Fibroblast of mammary gland (primary cell): ENCODE measurements at places on chromosomes 13 and 19.

DNA sequence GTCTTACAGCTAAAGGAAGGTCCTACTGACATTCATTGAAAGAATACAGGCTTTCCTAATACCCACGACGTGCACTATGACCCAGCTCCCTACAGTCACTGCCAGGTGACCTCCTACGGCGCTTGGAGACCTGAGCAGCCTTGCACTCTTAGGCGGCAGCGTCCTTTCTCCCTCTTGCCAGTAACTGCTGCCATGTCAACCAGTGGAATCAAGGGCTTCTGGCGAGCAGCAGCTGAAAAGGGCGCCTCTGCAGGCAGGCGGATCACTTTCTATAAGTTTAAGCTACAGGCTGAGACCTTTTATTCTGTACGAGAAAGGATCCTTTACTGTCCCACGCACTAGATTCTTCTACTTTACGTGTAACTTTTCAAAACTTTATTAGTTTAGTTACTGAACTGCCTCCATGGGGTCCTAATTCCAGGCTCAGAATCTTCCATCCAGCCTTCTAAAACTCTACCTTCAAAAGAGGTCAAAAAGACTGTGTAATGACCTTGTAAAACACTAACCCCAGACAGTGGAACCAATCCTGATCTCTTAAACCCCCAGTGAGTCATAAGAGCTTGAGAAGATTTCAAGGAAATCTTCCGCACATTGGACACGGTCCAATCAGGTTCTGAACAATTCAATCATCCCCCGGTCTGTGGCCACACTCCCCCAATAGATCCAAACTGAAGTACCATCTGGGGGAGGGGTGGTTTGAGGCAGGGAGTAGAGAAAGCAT lies 1.9 kb downstream of the KCTD12 start:
- peak; percentile 75 for DNase-seq

- DNase-seq, result no peak
Measured at GRCh38 chr13:111912991-111913760, 153.8 kb upstream of the SOX1 start.

- DNase-seq, result peak; percentile 66
Measured at GRCh38 chr19:1624458-1624857, 19.2 kb upstream of the UQCR11 start.

GRCh38 chr19:49421039-49421877 lies 2.0 kb downstream of the PTH2 start:
- peak; percentile 30 for DNase-seq

GRCh38 chr13:112194579-112194978 lies 127.6 kb downstream of the SOX1 start:
- DNase-seq, result no peak

GRCh38 chr13:109105899-109106298 lies 476.5 kb downstream of the MYO16 start:
- peak; percentile 38 for DNase-seq

GRCh38 chr13:34750078-34750931 lies 191.8 kb upstream of the NBEA start:
- DNase-seq, result no peak

DNA sequence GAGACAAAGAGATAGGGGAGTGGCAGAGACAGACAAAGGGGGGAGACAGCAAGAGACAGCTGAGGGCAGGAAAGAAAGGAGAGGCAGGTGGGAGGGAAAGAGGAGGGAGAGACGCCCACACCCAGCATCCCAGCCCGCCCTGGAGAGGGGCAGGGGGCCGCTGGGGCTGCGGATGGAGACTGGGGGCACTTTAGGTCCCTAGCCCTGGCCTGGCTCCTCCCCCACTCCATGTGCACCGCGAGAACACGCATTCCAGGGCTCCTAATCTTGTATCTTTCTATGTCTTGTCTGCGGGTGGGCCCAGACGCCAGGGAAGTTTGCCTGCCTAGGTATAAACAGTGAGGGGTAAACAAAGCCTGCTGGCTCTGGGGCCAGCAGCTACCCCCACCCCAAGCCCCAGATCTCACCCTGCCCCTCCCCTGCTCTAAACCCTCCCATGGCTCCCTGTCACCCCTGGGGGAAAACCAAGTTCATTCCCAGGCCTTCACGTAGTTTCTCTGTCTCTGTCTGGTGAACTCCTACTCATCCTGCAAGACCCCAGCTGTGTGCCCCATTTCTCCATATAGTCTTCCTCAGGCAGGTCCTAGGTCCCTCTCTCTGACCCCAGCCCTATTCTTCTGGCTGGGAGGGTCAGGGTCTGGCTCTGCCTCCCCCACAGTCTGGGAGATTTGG lies 5.7 kb downstream of the TLE5 start:
- no peak for DNase-seq

DNA sequence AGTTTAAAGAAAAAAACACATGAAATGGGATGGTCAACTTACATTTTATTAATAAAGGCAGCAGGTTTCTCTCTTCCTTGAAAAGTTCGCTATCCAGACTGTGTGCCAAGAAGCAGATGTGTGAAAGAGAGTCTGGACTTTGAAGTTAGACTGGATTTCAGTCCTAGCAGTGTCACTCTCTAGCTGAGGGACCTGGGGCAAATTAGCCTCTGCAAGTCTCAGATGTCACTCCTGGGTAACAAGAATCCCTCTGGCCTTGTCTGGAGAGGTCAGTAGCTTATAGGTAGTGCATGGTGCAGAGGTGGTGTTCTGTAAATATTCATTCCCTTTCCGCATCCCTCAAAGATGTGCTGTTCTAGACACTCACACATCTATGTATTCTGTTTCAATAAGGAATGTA lies 187.6 kb upstream of the RNF113B start:
- DNase-seq, result no peak

DNA sequence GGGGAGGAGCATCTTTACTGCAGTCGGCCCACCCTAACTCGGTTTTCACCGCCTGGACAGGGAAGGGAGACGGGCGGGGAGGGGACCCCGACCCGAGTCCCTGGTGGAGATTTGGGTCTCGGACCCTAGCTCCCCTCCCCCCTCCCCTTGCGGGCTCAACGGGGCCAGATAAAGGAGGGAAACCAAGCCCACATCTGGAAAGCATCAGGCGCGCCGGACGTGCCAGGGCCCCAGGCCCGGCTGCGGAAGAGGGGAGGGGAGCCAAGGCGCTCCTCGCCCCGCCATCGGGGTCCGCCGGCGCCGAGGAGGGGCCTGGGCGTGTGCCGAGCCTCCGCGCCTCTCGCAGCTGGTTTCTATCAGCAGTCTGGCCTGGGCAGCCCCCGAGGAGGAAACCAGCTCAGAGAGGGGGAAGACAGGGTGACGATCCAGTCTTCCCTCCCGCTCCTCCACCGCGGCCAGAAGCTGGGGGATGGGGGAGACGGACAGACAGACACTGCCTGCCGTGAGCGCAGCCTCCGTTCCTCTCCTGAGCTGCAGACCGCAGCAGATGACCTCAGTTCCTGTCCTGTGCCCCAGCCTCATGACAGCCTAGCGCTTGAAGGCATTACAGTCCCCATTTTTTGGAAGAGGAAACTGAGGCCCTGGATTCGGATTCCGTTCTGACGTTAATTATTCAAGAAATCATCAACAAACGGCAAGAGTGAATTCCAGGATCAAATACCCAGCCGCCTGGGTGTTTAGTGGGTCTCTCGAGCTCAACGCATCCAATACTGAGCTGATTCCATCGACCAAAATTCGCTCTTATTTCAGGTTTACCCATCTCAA lies 3.6 kb upstream of the GNG8 start:
- DNase-seq, result peak; percentile 69

DNA sequence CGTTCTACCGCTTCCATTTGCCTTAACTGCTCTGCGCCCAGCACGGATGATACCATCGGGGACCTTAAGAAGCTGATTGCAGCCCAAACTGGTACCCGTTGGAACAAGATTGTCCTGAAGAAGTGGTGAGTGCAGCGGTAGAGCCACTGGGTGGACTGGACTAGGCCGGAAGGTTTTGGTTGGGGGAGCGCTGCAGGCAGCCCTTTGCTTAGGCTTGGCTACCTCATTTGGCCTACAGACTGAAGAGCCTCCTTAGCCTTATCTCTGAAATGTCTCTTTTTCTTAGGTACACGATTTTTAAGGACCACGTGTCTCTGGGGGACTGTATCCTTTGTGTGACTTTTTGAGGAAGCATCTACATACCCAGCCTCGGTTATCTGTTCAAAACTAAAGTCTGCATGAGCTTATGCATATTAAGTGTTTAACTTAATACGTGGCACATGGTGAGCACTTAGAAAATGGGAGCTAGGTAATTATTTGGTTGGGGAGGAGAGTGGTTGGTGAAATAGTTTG lies 889 bp downstream of the UBL5 start:
- DNase-seq, result no peak

DNA sequence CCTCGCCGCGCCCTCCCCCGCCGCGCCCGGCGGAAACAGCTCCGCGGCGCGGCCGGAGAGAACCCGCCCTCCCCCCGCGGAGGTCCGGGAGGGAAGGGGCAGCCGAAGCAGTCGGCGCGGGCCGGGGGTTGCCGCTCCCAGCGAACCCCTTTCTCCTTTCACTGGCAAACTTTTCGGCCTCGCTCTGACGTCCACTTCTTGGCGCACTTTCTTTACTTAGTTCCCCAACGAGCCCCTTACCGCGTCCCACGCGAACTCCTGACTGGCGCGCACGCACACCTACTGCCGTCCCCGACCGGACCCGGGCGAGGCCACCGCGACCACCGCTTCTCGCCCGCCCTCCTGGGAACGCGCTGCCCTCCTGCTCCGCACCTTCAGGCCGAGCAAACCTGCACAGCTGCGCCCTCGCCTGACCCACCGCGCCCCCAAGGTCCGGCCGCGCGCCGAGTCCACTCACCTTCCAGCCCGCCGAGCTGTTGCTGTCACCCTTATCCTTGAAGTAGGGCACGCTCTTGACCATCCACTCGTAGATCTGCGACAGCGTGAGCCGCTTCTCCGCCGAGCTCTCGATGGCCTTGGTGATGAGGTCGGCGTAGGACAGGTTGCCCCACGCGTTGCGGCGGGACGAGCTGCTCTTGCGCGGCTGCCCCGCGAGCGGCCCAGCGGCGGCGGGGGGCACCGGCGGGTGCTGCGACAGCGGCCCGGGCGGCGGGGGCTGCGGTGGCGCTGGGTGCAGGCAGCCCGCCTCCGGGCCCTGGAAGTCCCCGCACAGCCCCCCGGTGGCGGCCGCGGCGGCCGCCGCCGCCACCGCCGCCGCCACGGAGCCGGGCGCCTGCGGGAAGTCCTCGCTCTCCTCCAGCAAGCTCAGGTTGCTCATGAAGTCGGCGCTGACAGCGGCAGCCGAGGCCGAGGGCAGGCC lies 1.1 kb downstream of the FOXO1 start:
- no peak for DNase-seq

GRCh38 chr19:55197528-55197927 lies 11.8 kb downstream of the PTPRH start:
- no peak for DNase-seq

DNA sequence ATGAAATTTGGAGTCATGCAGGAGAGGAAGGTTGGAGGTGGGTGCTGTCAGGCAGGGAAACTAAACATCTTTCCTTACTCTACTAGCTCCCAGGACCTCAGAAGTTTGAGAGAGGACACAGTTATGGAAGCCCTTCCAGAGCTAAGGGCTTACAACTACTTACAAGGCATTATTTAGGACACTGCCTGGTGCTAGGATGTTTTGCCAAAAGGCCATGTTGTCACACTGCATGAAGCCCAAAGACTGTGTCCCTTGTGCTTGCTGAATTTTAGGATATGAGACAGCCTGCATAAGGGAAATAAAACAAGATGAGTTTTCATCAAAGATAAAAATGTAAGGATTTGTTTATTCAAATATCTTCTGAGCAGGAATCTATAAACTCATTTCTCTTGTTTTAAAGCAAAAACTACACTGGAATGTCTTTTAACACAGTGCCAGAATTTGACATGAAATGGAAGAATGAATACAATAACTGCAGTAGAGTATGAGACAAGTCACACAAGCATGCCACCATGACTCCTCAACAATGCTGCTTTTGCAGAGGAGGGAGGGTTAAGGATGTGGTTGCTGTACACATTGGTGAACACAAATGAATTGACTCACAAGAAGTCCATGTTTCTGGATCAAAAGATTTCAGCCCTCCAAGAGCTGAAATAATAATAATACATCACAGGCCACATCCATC lies 258.4 kb downstream of the SPRY2 start:
- DNase-seq, result peak; percentile 85

DNA sequence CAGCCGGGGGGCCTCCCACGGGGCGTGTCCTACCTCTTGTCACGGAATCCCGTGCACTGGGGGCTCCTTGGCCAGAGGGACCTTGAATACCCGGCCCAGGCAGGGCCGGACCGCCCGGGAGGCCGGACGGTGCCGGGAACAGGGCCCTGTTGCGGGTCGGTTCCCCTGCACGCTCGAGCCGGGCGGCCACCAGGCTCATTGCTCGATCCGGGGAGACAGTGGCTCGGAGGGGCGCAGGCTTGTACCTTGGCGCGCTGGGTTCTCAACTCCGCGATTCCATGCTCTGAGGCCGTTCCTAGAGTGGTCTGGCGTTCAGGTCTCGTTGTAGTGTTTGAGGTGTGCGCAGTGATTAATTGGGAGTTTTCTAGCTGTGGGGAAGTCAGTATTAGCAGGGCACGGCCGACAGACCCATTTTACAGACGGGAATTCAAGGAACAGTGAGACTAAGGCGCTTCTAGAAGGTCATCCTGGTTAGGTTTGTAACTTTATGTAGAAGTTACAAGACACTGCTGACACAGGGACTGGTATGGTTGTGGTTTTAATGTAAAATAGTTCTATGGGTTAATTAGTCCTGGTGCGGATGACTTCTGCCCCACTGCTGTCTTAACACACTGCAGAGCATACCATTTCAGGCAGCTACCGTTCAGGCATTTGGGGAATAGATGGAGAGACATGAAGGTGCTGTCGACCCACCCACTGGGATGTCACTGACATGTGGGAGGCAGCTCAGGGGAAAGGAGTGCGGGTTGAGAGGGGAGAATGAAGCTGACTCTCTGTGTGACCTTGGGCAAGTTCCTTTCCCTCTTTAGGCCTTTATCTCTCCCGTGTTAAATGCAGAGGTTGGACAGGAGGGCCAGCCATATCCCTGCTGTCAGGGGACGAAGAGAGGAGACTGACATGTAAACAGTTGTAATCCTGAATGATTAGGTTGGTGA lies 592 bp downstream of the CLPTM1 start:
- DNase-seq, result no peak

GRCh38 chr19:50362656-50363424 lies 2.6 kb downstream of the NAPSA start:
- DNase-seq, result no peak

DNA sequence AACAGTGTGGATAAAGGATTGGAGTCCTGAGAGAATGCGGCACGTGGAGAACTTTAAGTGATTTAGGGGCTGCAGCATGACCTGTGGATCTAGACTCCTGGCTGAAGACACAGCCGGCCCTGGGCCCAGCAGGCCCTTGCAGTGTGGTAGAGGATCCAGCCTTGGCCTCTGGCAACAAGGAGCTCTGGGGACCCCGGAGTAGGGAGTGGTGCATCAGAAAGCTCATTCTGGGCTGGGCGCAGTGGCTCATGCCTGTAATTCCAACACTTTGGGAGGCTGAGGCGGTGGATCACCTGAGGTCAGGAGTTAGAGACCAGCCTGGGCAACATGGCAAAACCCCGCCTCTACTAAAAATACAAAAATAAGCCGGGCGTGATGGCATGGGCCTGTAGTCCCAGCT lies 76.0 kb downstream of the CHST8 start:
- no peak for DNase-seq

- DNase-seq, result peak; percentile 81
Measured at GRCh38 chr13:110546926-110547325, 14.6 kb downstream of the RAB20 start.

GRCh38 chr13:33250609-33251008 lies 34.9 kb downstream of the STARD13 start:
- peak; percentile 60 for DNase-seq

- DNase-seq, result peak; percentile 83
Measured at GRCh38 chr13:112693831-112694497, 4.1 kb downstream of the ATP11A start.

GRCh38 chr13:113907635-113908617 lies 44.0 kb upstream of the GAS6 start:
- DNase-seq, result peak; percentile 91

GRCh38 chr13:49213539-49213938 lies 6.6 kb upstream of the MLNR start:
- DNase-seq, result no peak

GRCh38 chr19:36140304-36141038 lies 605 bp downstream of the CAPNS1 start:
- DNase-seq, result peak; percentile 32
